Cardiac septum (tissue), 1 donor: ENCODE measurements at places on chromosomes 2 and 18. TPM values are rescaled to one million over a fixed set of nuclear protein-coding genes. Genes with fewer than 3 reads are reported as not detected.

DNA sequence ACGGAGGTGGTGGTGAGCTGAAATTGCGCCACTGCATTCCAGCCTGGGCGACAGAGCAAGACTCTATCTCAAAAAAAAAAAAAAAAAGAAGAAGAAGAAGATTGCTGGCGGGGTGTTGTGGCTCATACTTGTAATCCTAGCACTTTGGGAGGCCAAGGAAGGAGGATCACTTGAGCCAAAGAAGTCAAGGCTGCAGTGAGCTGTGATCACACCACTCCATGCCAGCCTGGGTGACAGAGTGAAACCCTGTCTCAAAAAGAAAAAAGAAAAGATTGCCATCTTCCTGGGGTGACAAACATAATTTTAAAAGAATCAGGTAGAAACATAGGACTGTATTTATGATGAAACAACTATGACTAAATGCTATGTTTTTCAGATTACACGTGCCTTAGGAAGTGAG lies 55.1 kb upstream of the EML4 start:
- no peak for DNase-seq

DNA sequence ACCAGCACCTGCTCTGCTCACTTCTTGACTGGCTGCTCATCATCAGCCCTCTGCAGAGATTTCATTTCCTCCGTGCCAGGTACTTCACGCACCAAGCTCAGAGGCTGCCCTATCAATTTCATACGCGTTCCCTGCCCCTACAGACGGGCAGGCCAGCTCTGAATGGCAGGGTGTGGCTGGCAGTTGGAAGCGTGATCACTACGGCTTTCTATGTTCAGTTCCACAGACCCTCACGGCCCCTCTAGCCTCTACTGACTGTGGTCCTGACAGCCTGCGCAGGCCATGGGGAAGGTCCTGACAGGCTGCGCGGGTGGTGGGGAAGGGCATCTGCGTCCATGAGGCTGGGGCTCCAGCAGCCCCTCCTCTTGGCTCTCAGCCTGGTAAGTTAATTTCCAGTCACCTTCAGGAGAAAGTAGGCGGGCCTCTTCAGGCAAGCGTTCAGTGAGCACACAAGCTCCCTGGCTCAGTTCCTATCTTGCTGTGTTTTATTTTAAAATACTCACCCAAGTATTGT lies 154.8 kb downstream of the ZNF236 start:
- no peak for DNase-seq

- no peak for DNase-seq
Observed at GRCh38 chr2:84900971-84901370, 4.5 kb upstream of the TMSB10 start.

DNA sequence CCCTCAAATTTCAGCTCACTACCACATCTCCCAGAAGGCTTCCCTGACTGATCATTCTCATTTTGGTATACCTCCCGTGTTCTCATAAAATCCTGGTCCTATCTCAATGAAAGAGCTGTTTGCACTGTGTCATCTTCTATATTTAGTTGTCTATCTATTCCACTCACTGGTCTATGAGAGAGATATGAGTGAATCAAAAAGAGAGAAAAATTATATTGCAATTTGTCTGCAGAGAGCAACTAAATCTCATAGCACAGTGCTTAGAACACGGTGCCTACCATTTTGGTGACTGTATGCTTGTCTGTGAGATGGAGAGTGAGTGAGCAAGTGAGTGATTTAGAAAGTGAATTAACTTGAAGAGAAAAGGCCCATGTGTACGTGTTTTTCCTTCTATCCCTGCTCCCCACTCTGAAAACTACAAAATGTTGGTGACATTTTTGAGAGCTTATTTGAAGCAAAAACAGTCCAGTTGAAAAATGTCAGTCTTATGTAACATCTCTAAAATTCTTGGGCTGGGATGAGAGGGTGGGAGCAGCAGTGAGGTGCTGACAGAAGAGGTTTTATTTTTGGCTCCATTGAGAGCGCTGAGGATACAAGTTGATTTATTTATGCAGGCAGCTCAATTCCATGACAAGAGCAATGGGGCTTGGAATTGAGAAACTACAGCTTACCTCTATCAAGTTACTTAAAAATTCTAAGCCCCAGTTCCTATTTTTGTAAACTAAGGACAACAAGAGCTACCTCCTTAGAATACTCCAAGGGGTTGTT lies 373.5 kb upstream of the CHST9 start:
- no peak for DNase-seq

DNA sequence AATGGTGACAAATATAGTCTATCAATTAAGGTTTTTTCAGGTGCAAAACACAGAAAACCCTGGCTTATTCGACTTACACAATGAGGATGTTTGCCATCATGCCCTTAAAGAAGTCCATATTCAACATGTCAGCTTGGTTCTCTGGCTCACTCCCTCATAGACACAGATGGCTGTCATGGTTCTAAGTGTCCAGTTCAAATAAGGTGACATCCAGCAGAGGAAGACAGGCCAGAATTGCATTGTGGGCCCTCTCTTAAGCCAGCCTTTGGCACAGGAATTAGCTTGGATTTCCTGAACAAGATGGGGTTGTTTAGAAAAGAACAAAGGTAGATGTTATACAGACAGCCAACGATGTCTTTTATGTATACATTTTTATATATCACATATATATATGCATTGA lies 18.7 kb upstream of the SLC1A4 start:
- DNase-seq, result no peak

- no peak for DNase-seq
Observed at GRCh38 chr2:241148239-241148638, 1.0 kb downstream of the PASK start.

GRCh38 chr2:235030936-235031335 lies 79.1 kb downstream of the SH3BP4 start:
- DNase-seq, result no peak

DNA sequence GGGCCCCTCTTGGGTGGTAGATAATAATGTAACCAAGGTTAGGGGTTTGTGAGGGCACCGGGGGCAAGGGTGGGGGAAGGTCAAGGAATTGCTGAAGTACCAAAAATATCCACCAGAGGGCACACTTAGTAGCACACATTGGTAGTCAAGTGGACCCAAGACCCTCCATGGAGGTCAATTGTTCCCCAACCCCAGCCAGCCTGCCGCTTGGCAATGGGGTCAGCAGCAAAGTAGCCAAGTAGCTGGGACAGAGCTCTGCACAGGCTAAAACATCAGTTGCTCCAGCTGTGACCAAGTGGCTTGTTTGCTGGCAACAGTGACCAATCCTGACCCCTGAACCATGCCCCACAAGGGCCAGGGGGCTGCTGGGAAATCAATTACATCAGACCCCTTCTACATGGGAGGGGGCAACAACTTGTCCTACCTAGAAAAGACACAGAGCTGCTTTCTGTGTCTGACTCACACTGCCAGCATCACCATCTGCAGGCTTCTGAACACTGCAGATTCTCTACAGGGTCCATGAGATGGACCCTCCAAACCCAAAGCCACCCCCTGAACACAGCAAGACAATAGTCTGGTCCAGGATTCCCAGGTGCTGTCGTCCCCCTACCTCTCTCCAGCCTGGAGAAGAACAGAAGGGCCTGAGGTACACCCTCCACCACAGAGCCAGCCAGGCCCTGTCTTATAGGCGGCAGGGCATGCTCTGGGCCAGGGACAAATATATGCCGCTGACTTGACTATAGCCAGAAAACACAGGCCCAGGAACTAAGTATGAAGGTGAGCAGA lies 76.0 kb downstream of the EMX1 start:
- no peak for DNase-seq

GRCh38 chr2:85112906-85113625 lies 20.1 kb upstream of the TCF7L1 start:
- DNase-seq, result no peak

- DNase-seq, result no peak
Observed at GRCh38 chr18:60649842-60650536, 277.4 kb upstream of the MC4R start.

DNA sequence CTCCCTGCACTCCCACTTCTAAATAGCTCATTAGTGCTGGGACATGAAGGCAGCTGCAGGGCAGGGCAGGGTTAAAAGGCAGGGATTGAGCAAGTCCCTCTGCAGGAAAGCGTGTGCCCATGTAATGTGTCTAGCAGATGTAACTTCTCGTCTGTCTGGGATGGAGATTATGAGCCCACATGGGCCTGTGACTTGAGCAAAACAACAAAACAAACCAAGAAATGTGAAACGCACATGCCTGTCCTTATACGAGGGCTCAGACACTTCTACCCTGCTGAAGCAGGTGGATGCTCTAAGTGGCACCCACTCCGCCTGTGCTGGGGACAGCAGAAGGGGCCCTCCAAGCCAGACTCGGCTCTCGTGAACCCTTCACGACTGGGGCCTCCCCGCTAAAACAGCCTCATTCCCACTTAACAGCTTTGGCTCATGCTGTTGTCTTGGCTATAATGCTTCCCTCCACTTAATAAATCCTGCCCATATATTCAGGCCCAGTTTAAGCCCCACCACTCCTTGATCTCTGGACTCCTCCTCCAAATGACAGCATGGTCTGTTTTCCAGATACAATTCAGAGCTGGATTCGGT lies 40.9 kb downstream of the TMEM247 start:
- DNase-seq, result no peak

- DNase-seq, result no peak
Observed at GRCh38 chr2:225425284-225425683, 25.8 kb downstream of the NYAP2 start.

- no peak for DNase-seq
Observed at GRCh38 chr2:47598476-47598875, 184.5 kb upstream of the MSH6 start.

- peak; percentile 66 for DNase-seq
Observed at GRCh38 chr2:127563458-127564428, 28.3 kb downstream of the MYO7B start.

GRCh38 chr18:57057890-57058289 lies 89.0 kb upstream of the BOD1L2 start:
- no peak for DNase-seq

The HNMT gene
- total RNA-seq, result 11.8 TPM

The ATP6V1B1 gene
- 0.43 TPM for total RNA-seq

The TLX2 gene
- not detected for total RNA-seq

The OLA1 gene
- total RNA-seq, result 51.2 TPM

The BOK gene
- total RNA-seq, result 4.5 TPM
